ENCODE measurements at places on chromosomes 6 and 20.

GRCh38 chr6:152846825-152847224 is 96.2 kb downstream of the VIP start:
- no peak for DNase-seq

DNA sequence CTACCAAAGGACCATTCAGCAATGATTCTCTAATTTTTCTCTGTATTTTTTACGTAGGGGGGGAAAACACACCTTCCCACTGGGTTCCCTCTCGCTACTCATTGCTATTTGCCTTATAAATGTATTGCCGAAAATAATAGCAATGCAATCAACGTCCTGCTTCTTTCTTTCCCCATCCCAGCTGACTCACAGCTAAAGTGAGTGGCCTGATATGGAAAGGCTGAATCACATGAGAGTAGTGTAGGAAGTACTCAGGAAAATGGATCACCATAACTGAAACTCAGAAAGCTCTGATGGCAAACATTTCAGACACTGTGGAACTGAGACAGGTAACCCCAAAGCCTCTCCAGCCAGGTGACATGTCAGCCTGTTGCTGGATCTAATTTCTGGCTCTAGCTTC is 49.3 kb upstream of the SRPK1 start:
- DNase-seq = no peak

- no peak for DNase-seq
Measured at GRCh38 chr6:11618533-11618932, 81.0 kb downstream of the TMEM170B start.

- no peak for DNase-seq
Measured at GRCh38 chr6:88636871-88637270, 326.5 kb downstream of the RNGTT start.

DNA sequence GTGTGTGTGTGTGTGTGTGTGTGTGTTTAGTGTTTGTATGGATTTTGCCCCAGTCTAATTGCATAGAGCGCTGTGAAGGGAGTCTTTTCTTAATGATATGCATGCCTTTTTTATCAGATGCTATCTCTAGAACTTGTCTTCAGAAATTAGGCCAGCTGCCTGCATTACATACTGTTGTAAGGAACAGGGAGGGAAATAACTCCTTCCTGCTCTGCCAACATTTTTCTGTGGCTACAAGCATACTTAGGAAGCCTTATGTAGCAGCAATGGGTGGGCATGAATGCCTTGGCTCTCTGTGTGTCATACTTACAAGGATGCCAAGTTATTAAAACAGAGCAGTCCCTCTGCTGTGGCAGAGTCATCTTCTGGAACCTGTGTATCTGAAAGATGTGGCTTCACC is 8.0 kb upstream of the COL21A1 start:
- no peak for DNase-seq

DNA sequence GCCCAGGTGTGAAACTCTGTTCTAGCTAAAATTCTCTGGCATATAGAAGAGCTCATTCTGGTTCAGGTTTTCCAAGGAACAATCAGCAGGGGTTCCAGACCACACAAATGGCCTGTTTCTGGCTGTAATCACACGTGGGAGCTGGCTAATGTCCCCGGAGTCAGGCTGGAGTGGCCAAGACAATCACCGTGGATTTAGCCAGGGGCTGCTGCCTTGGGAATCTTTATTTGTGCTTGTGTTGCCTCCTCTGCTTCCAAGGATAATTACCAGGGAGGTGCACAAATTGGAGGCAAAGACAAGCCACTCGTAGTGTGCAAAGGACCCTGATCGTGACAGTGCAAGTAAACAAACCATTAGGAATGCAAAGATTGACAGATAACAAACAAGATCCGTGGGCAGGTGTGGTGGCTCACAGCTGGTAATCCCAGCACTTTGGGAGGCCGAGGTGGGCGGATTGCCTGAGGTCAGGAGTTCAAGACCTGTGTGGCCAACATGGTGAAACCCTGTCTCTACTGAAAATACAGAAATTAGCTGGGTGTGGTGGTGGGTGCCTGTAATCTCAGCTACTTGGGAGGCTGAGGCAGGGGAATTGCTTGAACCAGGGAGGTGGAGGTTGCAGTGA is 77.3 kb downstream of the KCNB1 start:
- DNase-seq = no peak

DNA sequence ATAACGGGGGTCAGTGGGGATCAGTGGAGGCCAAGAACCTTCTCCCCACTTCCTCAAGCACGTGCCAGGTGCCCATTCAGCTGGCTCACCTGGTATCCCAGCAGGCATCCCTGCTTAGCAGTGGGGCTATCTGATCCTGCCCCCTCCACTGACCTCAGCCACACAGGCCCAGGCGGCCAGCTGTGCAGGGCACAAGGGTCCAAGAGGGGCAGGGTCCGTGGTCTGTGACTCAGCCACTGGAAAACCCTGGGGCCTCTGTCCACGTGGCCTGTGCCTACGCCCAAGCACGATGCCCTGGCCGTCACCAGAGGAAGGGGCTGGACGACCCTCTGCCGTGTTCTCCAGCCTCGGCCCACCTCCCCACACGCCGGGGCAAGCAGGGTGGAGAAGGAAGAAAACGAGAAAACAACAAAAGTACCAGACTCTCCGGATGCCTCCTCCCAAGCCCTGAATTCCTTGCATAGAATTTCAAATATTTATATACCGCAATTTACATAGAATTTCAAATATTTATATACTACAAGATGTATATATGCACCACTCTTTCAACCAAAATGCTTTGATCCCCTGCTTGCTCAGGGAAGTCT is 12.1 kb downstream of the PXDC1 start:
- no peak for DNase-seq

- DNase-seq = no peak
Measured at GRCh38 chr20:16064989-16065707, 508.1 kb downstream of the KIF16B start.

DNA sequence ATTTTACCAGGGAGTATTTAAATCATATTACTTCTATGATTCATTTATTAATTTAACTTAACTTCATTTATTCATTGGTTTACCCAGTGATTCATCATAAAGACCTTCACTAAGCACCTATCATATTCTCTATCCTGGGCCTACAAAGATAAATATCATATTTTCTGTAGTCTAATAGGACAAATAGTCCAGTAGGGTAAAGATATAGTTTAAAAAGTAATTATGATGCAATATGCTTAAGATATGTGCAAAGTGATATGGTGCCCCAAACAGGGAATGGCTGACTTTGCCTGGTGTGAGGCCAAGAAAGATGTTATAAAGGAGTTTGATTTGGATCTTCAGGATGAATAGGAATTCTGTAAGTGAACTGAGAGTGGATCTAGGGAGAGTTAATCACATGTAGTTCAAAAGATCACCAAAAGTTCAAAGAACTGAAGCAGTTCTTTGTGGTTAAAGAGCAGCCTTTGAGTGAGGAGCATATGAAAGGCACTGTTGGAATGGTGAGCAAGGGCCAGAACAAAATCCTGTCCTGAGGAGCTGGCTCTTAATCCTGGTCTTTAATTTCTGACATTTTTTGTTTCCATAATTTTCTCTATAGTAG is 45.5 kb downstream of the MLIP start:
- DNase-seq = no peak

DNA sequence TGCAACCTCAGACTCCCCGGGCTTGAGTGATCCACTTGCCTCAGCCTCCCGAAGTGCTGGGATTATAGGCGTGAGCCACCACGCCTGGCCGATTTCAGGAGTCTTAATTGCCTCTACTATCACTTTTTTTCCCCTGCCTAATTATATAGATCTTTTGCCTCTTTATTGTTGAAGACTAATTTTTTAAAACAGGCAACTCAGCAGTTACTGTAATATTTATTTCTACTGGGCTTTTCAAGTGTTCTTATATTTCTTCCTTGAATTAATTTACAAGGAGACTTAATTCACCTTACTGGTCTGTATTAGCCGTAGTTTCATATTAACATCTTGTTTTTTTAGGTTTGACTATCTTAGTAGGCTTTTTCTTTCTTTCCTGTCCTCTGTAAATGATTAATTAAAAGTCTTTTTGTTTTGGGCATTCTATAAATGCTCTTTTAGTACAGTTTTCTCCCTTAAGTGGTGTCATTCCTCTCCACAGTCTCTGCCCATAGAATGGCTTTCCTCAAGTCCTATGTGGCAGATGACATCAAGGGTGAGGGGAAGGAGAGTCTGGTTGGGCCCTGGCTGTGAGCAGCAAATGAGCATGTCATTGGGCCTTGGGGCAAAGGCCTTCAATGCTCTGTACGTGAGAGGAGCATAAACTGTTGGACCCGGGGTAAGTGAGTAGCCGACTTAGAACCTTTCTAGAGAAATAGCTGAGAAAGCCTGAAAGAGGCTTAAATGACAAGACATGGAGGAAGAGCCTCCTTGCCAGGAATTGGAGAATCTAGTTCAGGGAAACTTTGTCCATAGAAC is 36.0 kb downstream of the ANKS1A start:
- DNase-seq = no peak

DNA sequence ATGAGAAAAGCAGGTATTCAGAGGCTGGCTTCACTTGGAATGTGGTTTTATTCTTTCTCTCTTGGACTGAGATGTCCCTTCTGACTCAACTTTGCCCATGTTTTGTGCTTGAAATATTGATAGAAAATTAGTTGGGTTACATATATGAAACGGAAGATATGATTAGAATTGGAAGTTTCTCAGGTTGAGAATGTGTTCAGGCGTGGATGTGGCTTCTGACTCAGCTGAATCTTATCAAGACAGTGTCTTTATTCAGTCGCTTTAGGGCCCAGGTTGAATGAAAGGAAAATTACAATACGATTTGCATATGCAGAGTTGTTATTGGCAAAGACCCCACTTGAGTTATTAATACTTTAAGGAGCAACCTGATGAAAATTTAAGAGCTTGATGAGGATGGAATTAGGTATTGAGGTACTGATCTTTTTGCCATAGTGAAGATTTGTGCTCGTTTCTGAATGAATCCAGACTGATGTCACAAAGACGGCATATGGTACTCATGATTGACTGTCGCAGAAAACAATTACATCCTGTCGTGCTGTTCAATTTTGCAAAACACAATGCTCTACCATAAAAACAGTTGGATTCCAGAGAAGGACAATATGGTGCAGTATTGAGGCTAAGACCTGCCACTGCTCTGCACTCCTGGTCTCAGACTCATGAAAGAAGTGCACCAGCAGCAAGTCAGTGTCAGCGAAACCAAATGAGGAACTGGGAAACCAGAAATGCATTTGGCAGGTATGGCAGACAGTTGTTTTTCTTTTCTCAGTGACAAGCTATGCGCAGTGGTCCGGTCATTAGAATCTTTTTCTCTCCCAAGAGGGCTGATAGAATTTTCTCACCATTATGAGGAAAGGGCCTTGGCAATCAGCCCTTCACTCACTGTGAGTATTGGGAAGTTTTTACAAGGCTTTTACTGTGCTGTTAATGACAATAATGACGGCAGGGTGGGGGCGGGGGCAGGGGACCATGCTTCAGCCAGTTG is 158.3 kb downstream of the DOK5 start:
- DNase-seq = no peak

DNA sequence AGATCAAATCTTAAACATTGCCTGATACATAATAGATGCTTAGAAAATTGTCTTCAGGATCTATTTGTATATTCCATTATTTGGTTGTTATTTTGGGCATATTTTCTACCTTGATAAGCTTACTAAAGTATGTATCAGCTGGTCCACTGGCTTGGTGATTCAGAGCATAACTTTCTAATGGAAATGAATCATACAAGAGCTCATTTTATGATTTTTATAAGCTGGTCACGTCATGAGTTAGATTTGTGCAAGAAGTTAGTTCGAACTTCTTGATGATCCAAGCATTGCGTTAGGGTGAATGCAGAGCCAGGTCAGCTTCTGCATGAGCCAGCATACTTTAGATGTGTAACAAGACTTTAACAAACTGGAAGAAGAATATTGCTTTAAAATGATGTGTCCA is 144.5 kb upstream of the FLRT3 start:
- no peak for DNase-seq

DNA sequence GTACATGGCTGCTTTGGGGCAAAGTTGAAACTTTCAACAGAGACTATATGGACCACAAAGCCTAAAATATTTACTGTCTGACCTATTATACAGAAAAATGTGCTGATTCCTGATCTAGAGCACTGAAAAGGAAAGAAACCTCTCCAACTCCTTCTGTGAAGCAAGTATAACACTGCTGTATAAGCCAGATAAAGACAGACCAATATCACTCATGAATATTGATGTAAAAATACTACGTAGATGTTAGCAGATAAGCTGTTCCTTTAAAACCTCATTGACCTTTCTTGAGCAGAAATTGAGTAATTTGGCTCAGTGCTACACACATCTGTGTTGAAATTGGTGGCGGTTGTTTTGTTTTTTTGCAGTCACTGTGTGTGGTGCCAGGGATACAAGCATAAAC is 69.9 kb upstream of the HDAC2 start:
- DNase-seq = no peak

- DNase-seq = no peak
Measured at GRCh38 chr6:144149558-144149893, 791 bp upstream of the STX11 start.

GRCh38 chr6:11404081-11404480 is 133.5 kb upstream of the TMEM170B start:
- no peak for DNase-seq

- no peak for DNase-seq
Measured at GRCh38 chr6:5205877-5206850, 54.6 kb downstream of the LYRM4 start.

DNA sequence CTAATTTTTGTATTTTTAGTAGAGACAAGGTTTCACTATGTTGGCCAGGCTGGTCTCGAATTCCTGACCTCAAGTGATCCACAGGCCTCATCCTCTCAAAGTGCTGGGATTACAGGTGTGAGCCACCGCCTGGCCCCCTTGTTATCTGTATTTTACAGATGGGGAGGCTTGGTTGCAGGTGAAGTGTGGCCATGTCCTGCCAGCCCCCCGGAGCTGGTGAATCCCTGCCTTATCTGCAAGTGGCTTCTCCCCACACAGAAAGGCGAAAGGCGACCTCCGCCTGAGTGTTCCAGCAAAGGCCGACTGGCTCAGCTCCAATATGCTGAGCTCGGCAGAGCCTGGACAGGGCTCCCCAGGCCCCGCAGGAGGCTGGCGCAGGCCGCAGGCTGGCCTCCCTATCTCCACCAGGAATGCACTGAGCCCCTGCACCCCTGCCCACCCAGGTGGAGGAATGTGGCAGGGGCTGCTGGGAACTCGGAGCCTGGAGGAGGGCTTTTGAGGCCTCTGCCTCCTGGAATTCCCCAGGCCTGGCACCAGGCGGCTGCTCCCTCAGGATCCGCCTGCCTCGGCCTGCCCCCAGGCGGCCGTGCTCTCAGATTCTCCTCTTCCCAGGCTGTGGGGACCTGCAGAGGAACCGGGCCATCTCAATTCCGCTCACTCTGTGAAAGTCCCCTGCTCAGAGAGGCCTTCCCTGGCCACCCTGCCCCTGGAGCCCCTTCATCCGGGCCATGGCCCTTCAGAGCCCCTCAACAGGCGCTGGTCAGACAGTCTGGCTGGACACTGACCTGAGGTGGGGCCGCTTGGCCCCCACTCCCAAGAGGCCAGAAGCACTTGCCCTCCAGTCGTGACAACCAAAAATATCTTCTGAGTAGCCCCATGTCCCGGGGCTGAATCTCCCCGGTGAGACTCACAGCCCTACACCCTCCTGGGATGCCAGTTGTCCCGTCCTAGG is 9.3 kb upstream of the LAMA5 start:
- DNase-seq = no peak

GRCh38 chr6:105803442-105803841 is 282.7 kb upstream of the PRDM1 start:
- no peak for DNase-seq

GRCh38 chr6:77298283-77298682 is 165.0 kb downstream of the HTR1B start:
- no peak for DNase-seq

GRCh38 chr20:38283236-38283635 is 20.7 kb upstream of the BPI start:
- peak; percentile 47 for DNase-seq
